ENCODE measurements at places on chromosomes 12 and 14. TPM values are rescaled to one million over a fixed set of nuclear protein-coding genes. Genes with fewer than 3 reads are reported as not detected.
A peak's percentile ranks its signal among the peaks of the same experiment; 100 is the strongest.

Gene RHOJ
- total RNA-seq: not detected

Gene DHH
- total RNA-seq: 0.07 TPM

Gene LRFN5
- not detected for total RNA-seq

DNA sequence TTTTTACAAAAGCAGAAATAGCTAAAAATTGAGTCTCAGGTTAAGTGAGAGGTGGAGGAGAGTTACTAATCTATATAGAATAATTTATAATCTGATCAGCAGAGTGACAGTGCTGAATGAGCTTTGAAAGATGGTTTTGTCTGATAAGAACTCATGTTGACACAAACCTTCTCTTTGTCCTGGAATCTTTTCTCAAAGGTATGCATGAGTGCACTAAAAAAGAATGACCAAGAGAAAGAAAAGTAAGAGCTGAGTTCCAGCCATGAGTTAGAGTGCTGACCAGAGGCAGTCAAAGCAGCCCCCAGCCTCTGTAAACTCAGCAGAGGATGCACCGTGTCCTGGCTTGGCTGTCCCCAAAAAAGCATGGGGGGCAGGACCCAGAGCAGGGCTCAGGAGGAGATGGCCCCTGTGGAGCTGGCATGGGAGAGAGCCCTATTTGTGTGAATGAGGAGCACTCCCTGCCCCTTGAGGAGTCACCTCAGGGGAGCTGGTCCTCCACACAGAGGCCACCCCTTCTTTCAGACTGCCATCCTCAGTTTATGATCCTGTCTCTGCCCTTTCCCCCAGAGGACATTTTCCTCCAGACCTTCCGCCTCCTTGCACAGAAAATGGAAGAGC lies 129.8 kb downstream of the SEC23A start:
- no peaks in the 10 kb centered on the region for H3K36me3 ChIP-seq
- peaks cover 1% of the 10 kb centered on the region for H3K27me3 ChIP-seq
- no peak overlapping the region for H3K4me3 ChIP-seq
- no peak overlapping the region for H3K27ac ChIP-seq

DNA sequence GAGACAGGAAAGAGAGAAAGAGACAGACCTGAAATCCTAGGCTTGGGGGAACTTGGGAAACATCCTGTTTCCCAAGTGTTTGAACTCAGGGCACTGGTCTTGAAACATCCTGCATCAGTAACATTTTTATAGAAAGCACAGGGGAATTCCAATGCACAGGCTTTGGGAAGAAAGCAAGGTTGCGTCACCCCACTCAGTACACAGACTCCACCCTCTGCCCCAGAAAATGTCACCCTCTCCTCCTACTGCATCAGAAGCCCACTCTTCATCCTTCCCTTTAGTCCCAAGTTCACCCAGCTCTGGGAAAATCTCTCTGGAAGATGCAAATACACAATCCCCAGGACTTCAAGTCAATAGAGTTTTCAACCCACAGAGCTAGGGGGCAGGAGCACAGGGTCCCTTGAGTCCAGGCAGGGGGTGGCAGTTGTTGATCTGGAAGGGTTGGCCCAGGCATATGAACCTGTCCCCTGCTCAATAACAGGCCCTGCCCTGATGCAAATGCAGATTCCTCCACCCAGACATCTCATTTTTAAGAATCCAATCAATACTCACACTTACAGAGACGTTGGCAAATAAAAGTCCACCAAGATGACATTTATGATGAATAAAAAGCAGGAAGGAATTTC lies 1.7 kb downstream of the RDH16 start:
- no peak overlapping the region for H3K27ac ChIP-seq
- H3K4me1 ChIP-seq: no peaks in the 10 kb centered on the region
- H3K4me3 ChIP-seq: no peak overlapping the region
- peaks cover 7% of the 10 kb centered on the region for H3K27me3 ChIP-seq

DNA sequence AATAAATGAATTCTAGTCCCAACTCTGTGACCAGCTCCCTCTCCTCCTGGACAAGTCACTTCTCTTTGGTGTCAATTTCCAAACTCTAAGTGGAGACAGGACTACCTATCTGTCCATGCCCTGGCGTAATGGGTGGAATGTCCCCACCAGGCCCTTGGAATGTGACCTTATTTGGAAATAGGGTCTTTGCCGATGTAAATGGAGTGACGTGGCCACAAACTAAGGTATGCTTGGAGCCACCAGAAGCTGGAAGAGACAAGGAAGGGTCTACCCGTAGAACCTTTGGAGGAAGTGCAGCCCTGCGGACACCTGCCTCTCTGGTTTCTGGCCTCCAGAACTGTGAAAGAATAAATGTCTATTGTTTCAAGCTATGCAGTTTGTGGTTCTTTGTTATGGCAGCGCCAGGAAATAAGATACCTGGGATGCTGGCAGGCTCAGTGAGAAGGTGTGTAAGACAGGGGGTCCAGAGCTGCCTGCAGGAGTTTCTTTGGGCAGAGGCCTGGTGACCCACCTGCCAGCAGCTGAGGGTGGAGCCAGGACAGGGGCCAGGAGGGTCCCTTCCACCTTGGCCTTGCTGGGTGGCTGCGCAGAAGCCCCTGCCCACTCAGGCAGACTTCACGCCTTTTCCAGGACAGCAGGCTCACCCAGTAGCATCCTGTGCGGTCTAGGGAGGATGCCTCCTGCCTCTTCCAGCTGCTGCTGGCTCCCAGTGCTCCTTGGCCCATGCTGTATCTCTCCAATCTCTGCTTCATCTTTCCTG lies 45.8 kb downstream of the ARL6IP4 start:
- peaks cover 1% of the 10 kb centered on the region for H3K36me3 ChIP-seq
- DNase-seq: no peak
- H3K4me3 ChIP-seq: no peak overlapping the region
- no peak overlapping the region for H3K27ac ChIP-seq
- peaks cover 10% of the 10 kb centered on the region for H3K4me1 ChIP-seq

DNA sequence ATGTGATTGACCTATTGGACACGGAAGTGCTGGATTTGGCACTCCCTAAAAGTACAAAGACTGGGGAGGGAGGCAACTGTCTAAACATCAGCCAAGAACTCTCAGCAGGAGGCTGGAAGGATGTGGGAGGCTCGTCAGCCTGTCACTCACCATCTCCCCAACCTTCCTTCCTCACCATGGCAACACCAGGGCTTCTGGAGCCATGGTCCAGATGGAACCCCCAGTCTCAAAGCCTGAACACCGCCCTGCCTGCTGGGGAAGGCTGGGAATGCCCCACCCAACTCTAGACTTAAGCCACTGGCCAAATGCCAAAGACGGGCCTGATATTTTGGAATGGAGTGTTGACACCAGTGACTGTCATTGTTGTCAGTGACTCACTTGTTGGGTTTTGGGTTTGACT lies 55.3 kb downstream of the GALNT16 start:
- H3K27ac ChIP-seq: no peak overlapping the region
- DNase-seq: no peak
- no peak overlapping the region for H3K4me3 ChIP-seq
- peaks cover 6% of the 10 kb centered on the region for H3K27me3 ChIP-seq
- H3K36me3 ChIP-seq: no peaks in the 10 kb centered on the region

- no peaks in the 10 kb centered on the region for H3K36me3 ChIP-seq
- no peak overlapping the region for H3K27ac ChIP-seq
- DNase-seq: no peak
- H3K27me3 ChIP-seq: no peaks in the 10 kb centered on the region
- H3K4me3 ChIP-seq: no peak overlapping the region
These were observed 28.8 kb downstream of the MAP3K9 start for GRCh38 chr14:70780396-70781075.

- no peaks in the 10 kb centered on the region for H3K27me3 ChIP-seq
- no peak overlapping the region for H3K4me3 ChIP-seq
- DNase-seq: peak; percentile 72
- H3K4me1 ChIP-seq: peaks cover 9% of the 10 kb centered on the region
- H3K27ac ChIP-seq: no peak overlapping the region
These were observed 16.5 kb upstream of the KRT78 start for GRCh38 chr12:52865090-52865944.

DNA sequence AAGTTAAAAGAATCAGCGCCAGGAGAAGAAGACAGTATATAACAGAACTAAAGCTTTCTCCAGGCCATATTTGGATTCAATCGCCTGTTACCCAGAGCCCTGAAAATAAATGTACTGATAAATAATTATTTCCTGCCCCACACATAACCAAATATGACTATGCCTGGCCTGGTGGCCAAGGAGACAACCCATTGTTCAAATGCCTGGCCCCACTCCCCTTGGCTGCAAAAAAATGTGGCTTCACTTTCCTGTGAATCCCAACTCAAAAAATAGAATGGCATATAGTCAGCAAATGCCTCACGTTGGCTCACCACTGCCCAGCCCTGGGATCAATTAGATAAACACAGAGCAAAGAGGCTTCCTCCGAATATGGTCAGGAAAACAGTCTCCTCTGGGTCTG lies 472.1 kb downstream of the BCL11B start:
- H3K27me3 ChIP-seq: peaks cover 5% of the 10 kb centered on the region
- no peaks in the 10 kb centered on the region for H3K4me1 ChIP-seq

DNA sequence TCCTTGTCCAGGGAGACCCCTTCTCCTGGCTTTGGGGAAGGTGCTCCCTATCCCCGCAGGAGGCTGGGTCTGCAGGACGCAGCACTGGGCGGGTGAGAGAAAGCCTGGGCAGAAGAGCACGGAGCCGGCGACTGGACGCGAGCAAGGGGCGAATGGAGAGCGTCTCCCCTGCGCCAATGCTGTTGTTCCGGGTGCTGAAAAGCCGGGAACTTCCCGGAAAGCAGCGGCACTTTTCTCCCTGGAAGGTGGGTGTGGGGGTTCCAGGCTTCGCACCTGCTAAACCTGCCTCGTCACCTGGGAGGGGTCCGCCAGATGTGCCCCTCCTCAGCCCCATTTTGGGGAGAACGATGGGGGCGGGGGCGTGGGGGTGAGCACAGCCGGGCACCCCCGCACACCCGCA lies 417.1 kb upstream of the TMTC1 start:
- H3K27ac ChIP-seq: no peak overlapping the region
- no peak overlapping the region for H3K4me3 ChIP-seq
- no peaks in the 10 kb centered on the region for H3K4me1 ChIP-seq
- peaks cover 10% of the 10 kb centered on the region for H3K27me3 ChIP-seq
- DNase-seq: no peak

DNA sequence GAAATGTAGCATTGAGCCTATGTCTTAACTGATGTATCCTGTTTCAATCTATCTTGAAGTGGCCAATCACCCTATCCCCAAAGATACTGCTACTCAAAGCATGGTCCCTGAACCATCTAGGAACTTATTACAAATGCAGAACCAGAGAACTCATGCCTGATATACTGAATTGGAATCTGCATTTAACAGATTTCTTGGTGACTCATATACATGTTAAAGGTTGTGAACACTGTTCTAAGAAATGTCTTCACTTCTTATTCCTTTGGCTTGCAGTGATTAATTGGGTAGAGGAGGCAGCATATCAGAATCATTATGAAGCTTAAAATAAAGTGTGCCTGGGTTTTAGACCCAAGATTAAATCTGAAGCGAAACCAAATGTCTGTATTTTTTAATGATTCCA lies 795.6 kb downstream of the DIO2 start:
- no peak overlapping the region for H3K27ac ChIP-seq
- H3K36me3 ChIP-seq: no peaks in the 10 kb centered on the region
- H3K4me1 ChIP-seq: no peaks in the 10 kb centered on the region
- no peak overlapping the region for H3K4me3 ChIP-seq
- no peaks in the 10 kb centered on the region for H3K27me3 ChIP-seq

DNA sequence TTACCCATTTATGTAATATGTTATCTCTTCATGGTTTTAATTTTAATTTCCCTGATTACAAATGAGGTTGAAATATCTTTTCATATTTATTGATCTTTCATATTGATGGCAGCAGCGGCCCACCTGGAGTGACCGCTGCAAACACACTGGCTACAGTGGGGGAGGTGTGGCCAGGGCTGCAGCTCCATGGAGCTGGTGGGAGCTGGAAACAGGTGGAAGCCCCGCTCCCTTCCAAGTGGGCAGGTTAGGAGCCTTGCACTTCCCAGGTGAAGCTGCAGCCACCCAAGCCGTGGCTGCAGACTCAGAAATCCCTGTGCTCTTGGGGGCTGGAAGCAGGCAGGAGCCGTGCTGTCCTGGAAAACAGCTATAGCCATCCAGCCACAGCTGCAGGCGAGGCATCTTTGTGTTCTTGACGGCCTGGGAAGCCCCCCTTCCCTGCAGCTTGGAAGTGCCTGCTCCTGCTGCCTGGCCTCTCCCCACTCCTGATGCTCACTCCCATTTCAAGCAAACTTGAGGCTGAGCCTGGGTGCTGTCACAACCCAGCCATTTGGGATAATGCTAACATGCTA lies 201.1 kb downstream of the TMEM117 start:
- no peak overlapping the region for H3K27ac ChIP-seq
- no peaks in the 10 kb centered on the region for H3K36me3 ChIP-seq
- DNase-seq: no peak
- H3K4me1 ChIP-seq: no peaks in the 10 kb centered on the region

- H3K4me3 ChIP-seq: no peak overlapping the region
- no peak overlapping the region for H3K27ac ChIP-seq
- no peaks in the 10 kb centered on the region for H3K27me3 ChIP-seq
- no peaks in the 10 kb centered on the region for H3K36me3 ChIP-seq
These were observed 82.1 kb upstream of the SSTR1 start for GRCh38 chr14:38125481-38126037.

GRCh38 chr14:61229981-61230380 lies 51.2 kb downstream of the TMEM30B start:
- H3K4me1 ChIP-seq: peaks cover 2% of the 10 kb centered on the region
- H3K4me3 ChIP-seq: no peak overlapping the region
- no peaks in the 10 kb centered on the region for H3K36me3 ChIP-seq
- peaks cover 11% of the 10 kb centered on the region for H3K27me3 ChIP-seq
- no peak overlapping the region for H3K27ac ChIP-seq
- DNase-seq: no peak

Measured in activated CD4-positive, alpha-beta T cell treated with anti-CD3 and anti-CD28 coated beads, Interleukin-2, amount 10 ng/mL, durations not matched to agents 24 days and 14 days (primary cell).